ENCODE measurements at places on chromosomes 16 and 17.
A peak's percentile ranks its signal among the peaks of the same experiment; 100 is the strongest.

GRCh38 chr16:70490261-70490660 lies 33.1 kb downstream of the COG4 start:
- H3K27ac ChIP-seq = no peak overlapping the region
- no peaks in the 10 kb centered on the region for H3K4me1 ChIP-seq
- no peak overlapping the region for H3K4me3 ChIP-seq
- 0 out of 2 replicates have a peak, but pooled peaks cover 2% of the 10 kb centered on the region for H3K36me3 ChIP-seq

DNA sequence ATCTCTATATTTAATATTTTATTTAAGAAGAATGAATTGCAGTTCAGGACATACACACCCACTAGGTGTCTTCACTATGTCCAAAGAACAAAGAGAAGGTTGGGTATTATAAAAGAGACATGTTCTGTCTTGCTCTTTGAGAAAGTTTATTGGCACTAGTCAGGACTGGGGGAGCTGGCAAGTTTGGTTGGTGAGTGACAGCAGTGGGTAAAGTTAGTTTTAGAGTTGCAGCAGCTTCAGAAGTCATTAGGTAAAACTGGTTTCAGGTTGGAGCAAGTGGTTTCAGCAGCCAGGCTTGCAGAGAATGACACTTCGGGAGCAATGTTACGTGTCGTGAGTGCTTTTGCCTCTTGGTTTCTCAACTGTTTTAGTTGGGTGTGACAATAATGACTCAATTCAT lies 142.2 kb upstream of the HS3ST3A1 start:
- H3K27ac ChIP-seq = no peak overlapping the region
- H3K4me1 ChIP-seq = no peaks in the 10 kb centered on the region
- no peak for DNase-seq
- H3K36me3 ChIP-seq = no peaks in the 10 kb centered on the region
- H3K27me3 ChIP-seq = no peaks in the 10 kb centered on the region

GRCh38 chr17:28956112-28956511 lies 4.8 kb upstream of the PHF12 start:
- no peak for DNase-seq
- H3K4me3 ChIP-seq = no peak overlapping the region
- peaks cover 2% of the 10 kb centered on the region for H3K4me1 ChIP-seq
- no peak overlapping the region for H3K27ac ChIP-seq

- H3K36me3 ChIP-seq = peaks cover 11% of the 10 kb centered on the region
- H3K4me1 ChIP-seq = no peaks in the 10 kb centered on the region
- H3K27ac ChIP-seq = no peak overlapping the region
- DNase-seq = no peak
- H3K27me3 ChIP-seq = no peaks in the 10 kb centered on the region
These were observed 13.1 kb downstream of the MRM3 start for GRCh38 chr17:795276-795675.

DNA sequence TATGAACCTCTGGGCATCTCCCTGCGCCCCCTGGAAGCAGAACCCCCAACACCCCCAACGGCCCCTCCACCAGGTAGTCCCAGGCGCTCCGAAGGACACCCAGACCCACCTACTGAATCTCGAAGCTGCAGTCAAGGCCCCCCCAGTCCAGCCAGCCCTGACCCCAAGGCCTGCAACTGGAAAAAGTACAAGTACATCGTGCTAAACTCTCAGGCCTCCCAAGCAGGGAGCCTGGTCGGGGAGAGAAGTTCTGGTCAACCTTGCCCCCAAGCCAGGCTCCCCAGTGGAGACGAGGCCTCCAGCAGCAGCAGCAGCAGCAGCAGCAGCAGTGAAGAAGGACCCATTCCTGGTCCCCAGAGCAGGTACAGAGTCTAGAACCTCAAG lies 1.5 kb downstream of the BCL6B start:
- DNase-seq = no peak
- H3K4me1 ChIP-seq = peaks cover 3% of the 10 kb centered on the region
- H3K27me3 ChIP-seq = peaks cover 2% of the 10 kb centered on the region
- H3K27ac ChIP-seq = no peak overlapping the region
- no peak overlapping the region for H3K4me3 ChIP-seq

GRCh38 chr17:49817993-49818392 lies 29.5 kb downstream of the KAT7 start:
- H3K27ac ChIP-seq = no peak overlapping the region
- no peak overlapping the region for H3K4me3 ChIP-seq
- H3K4me1 ChIP-seq = peaks cover 4% of the 10 kb centered on the region
- no peak for DNase-seq
- H3K36me3 ChIP-seq = peaks cover 10% of the 10 kb centered on the region

- peaks cover 12% of the 10 kb centered on the region for H3K4me1 ChIP-seq
- no peak for DNase-seq
- no peaks in the 10 kb centered on the region for H3K27me3 ChIP-seq
- no peaks in the 10 kb centered on the region for H3K36me3 ChIP-seq
These were observed 23.8 kb downstream of the SEC14L1 start for GRCh38 chr17:77164483-77165091.

DNA sequence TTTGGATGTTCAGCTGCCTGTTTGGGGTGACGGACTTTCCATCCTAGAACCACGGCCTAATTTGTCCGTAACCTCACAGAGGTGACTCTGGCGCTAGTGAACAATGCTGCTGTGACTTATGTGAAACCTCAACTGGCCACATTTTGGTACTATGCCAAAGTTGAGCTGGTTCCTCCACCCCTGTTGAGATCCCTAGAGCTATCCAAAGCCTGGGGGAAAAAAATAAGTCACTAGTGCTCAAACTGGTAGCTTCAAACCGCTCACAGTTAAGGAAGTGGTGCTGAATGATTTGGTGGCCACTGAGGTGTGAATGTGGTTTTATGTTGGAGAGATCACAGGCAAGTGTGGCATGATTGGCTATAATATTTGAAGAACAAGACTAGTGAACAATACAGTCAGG lies 11.3 kb upstream of the TUBG2 start:
- H3K4me1 ChIP-seq = no peaks in the 10 kb centered on the region
- H3K4me3 ChIP-seq = no peak overlapping the region
- DNase-seq = no peak
- H3K27me3 ChIP-seq = no peaks in the 10 kb centered on the region
- no peaks in the 10 kb centered on the region for H3K36me3 ChIP-seq

DNA sequence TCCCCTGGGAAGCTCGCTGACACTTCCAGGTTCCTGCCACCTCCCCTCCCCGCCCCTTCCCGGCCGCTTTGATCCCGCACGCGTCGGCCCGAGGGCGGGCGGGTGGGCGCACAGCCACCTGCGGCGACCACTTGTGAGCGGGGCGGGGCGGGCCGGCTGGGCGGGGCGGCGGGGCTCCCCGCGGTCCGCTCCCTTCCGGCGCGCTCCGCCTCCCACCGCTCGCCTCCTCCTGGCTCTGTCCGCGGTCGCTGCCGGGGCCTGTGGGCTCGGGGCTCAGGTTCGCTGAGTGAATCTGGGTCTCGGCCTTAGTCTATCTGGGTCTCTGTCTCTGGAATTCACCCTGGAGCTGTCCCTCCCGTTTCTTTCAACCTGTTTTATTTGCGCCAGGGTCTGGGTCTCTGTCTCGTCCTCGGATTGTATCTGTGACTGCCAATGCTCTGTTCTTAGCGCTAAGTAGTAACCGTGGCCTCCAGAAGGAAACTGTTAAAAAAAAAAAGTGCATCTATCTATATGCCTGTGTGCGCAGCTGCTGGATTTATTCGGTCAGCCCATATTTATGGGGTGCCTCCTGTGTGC lies 2.7 kb upstream of the HES7 start:
- H3K4me3 ChIP-seq = peak overlapping the region; percentile 74
- no peak overlapping the region for H3K27ac ChIP-seq
- DNase-seq = no peak
- H3K4me1 ChIP-seq = 0 out of 2 replicates have a peak, but pooled peaks cover 3% of the 10 kb centered on the region
- no peaks in the 10 kb centered on the region for H3K36me3 ChIP-seq
- peaks cover 37% of the 10 kb centered on the region for H3K27me3 ChIP-seq

DNA sequence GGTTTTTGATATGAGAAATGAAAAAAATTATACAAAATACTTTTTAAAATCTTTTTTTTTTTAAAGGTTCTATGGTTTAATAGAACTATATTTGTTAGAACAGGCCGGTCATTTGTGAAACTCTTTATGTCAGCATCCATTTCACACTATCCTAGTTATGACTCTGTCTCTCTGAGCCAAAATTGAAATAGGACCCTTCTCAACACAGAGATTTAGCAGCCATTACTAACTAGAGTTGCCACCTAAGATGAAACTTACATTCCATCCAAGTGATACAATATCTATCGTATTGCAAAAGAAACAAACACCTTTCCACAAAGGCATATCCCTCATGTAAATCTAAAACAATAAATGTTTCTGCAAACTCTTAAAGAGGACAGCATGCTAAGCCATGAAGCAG lies 249.8 kb downstream of the CDH11 start:
- no peak overlapping the region for H3K4me3 ChIP-seq
- H3K27ac ChIP-seq = no peak overlapping the region
- no peaks in the 10 kb centered on the region for H3K27me3 ChIP-seq
- H3K4me1 ChIP-seq = no peaks in the 10 kb centered on the region
- DNase-seq = no peak
- H3K36me3 ChIP-seq = no peaks in the 10 kb centered on the region

GRCh38 chr17:42016411-42016831 lies 818 bp downstream of the DNAJC7 start:
- no peaks in the 10 kb centered on the region for H3K27me3 ChIP-seq
- H3K4me3 ChIP-seq = peak overlapping the region; percentile 72
- DNase-seq = no peak
- no peaks in the 10 kb centered on the region for H3K36me3 ChIP-seq

DNA sequence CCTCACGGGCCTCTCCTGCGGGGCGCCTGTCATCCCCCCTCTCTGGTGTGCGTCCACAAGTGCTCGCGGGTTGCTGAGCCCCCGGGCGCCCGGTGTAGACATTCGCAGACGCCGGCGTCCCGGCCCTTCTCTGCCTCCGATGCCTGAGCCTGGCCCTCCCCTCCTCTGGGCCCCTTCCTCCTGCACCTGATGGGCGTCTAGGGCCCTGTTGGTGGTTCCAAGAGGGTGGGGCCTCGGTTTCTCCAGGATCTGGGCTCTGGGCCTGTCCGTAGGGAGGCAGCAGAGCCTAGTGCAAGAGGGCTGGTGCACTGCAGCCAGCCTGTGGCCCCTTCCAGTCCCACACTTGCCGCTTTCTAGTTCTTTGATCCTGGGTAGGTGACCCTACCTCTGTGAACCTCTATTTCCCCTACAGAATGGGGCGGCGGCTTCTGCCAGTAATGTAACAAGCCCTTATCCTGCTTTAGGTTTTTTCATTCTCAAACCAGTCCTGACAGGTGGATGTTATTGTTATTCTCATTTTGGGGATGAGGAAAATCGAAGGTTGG lies 623 bp downstream of the E4F1 start:
- H3K4me1 ChIP-seq = no peaks in the 10 kb centered on the region
- peak overlapping the region; percentile 84 for H3K4me3 ChIP-seq

- H3K27me3 ChIP-seq = no peaks in the 10 kb centered on the region
- no peak for DNase-seq
- no peaks in the 10 kb centered on the region for H3K36me3 ChIP-seq
- H3K27ac ChIP-seq = no peak overlapping the region
- H3K4me1 ChIP-seq = 0 out of 2 replicates have a peak, but pooled peaks cover 3% of the 10 kb centered on the region
These were observed 2.0 kb upstream of the CAVIN1 start for GRCh38 chr17:42424991-42425610.

GRCh38 chr17:78458736-78459335 lies 80.4 kb downstream of the PGS1 start:
- H3K27me3 ChIP-seq = no peaks in the 10 kb centered on the region
- H3K4me3 ChIP-seq = no peak overlapping the region
- no peaks in the 10 kb centered on the region for H3K4me1 ChIP-seq
- H3K36me3 ChIP-seq = no peaks in the 10 kb centered on the region

DNA sequence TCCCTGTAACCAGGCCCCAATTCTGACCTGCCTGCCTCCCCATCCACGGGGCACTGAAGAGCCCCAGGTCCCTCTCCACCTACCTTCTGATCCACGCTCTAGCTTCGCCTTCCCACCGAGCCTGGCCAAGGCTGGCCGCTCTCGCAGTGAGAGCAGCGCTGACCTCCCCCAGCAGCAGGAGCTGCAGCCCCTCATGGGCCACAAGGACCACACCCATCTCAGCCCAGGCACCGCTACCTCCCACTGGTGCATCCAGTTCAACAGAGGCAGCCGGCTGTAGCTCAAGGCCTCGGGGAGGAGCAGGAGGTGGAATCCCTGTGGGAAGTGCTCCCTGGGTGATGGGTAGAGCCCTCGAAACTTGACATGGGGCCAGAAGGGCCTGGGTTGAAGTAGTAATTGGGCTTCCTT lies 8.4 kb upstream of the PLEKHG4 start:
- no peak overlapping the region for H3K4me3 ChIP-seq
- H3K27me3 ChIP-seq = no peaks in the 10 kb centered on the region
- no peak for DNase-seq
- H3K36me3 ChIP-seq = no peaks in the 10 kb centered on the region
- no peak overlapping the region for H3K27ac ChIP-seq
- H3K4me1 ChIP-seq = no peaks in the 10 kb centered on the region

DNA sequence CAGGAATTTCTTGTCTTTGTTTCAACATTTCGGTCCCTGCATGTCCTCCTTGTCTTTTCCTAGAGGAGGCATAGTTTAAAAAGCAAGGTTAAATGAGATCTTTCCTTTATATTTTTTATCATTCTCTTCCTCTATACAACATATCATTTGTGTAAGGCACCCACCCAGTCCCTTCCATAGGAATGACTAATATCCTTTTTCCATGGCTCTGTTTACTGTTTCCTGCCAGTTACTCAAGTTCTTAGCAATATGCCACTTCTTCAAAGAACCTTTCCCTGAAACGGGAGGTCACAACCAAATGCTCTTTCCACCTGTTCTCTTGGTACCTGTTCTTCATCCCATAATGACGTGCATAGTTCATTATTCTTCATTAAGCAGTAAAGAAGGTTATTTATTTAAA lies 1237.1 kb upstream of the GOT2 start:
- no peak for DNase-seq
- no peaks in the 10 kb centered on the region for H3K36me3 ChIP-seq
- H3K4me3 ChIP-seq = no peak overlapping the region
- no peaks in the 10 kb centered on the region for H3K27me3 ChIP-seq
- no peaks in the 10 kb centered on the region for H3K4me1 ChIP-seq

DNA sequence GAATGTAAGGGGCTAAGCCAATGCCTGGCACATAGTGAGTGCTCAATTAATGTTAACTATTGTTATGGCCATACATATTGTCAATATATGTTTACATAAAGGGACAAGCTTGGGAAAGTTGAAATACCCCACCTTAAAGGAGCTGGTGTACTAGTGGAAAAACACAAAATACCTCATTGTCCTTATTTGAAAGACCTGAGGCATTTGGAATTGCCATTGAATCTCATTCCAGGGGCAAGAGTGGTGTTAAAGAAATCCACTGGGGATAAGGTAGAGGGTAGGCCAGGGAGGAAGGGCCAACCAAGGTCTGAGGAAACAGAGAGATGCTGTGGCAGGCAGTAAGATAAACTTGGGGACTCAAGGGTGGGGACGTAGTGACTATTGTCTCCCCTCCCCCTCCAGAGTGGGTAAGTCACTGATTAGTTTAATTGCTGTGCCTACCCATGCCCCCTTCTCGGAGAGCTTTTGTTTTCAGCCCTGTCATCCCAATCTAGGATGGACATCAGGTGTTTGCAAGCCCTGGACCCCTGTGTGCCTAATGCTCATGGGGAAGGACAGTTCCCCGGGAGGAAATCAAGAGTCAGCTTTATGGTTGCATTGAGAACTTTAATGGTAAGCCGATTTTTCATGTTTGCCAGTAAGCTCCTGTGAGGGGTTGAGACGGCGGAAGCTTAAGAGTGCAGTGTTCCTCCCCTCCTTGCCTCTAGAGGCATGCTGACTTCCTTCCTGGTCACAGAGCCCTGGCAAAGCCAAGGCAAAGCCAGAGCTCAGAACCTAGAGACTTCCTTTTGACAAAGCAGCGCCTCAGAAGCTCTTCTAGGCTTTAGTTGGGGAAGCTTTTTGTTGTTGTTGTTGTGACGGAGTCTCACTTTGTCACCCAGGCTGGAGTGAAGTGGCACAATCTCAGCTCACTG lies 2.5 kb upstream of the HEATR9 start:
- no peaks in the 10 kb centered on the region for H3K4me1 ChIP-seq
- DNase-seq = peak; percentile 25
- H3K27me3 ChIP-seq = no peaks in the 10 kb centered on the region
- no peak overlapping the region for H3K27ac ChIP-seq

All from iPS DF 6.9 (cell line).